ENCODE measurements at places on chromosomes 3 and 15.

DNA sequence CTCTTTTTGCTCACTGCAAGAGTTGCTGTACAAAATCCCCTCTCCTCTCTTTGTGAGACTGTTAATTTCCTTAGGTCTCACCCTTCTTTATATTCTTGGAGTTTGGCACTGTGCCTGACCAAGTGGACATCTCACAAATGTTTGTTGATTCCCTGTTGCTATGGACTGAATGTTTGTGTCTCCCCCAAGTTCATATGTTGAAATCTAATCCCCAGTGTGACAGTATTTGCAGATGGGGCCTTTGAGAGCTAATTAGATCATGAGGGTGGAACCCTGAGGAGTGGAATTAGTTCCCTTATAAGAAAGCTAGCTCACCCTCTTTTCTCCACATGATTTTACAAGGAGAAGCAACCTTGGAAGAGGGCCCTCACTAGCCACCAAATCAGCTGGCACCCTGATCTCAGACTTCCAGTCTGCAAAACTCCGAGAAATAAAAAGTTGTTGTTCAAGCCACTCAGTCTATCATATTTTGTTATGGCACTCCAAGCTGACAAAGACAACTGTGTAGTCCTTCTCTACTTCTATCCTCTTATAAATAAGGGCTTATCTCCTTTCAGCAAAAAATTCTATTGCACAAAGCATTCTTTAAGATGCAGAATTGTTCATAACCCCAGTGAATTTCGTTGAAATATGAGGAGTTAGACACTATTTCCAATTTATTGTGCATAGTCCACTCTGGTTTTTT, 65.5 kb upstream of the NPHP3 start:
- no peak for DNase-seq

GRCh38 chr15:29170521-29170920, 99.1 kb downstream of the NSMCE3 start:
- DNase-seq: no peak

GRCh38 chr3:23999012-23999641, 54.0 kb downstream of the NR1D2 start:
- DNase-seq: peak; percentile 64

- DNase-seq: no peak
Measured at GRCh38 chr15:101497017-101497416, 7.5 kb upstream of the PCSK6 start.

DNA sequence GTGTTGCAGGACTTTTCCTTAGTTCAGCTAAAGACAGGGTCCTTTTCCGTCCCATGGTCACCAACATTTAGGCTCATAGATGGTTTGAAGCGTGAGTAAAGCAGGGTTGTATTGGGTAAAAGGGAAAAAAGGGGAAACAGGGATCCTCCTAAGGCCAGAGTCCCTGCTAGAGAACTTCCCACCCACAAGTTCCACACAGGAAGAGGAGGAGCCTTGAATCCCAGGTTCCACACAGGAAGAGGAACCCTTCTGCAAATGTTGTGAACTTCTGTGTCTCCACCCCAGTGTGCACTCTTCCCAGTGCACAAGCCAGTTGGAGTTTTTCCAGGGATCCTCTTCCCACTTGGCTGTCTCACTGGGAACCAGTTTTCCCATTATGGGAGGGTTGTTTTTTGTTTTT, 27.6 kb upstream of the ATP8B4 start:
- no peak for DNase-seq
